ENCODE measurements at places on chromosomes 2 and 18. TPM values are rescaled to one million over a fixed set of nuclear protein-coding genes. Genes with fewer than 3 reads are reported as not detected.

The OR6B2 gene
- total RNA-seq: not detected

The SNTG2 gene
- 12.7 TPM for total RNA-seq

The MAB21L4 gene
- total RNA-seq: 0.15 TPM

The RESP18 gene
- total RNA-seq: not detected

The ZNF519 gene
- 21.9 TPM for total RNA-seq

The ADRA2B gene
- total RNA-seq: 2.7 TPM

The MC2R gene
- not detected for total RNA-seq
